ENCODE measurements at places on chromosomes 12 and 14.

DNA sequence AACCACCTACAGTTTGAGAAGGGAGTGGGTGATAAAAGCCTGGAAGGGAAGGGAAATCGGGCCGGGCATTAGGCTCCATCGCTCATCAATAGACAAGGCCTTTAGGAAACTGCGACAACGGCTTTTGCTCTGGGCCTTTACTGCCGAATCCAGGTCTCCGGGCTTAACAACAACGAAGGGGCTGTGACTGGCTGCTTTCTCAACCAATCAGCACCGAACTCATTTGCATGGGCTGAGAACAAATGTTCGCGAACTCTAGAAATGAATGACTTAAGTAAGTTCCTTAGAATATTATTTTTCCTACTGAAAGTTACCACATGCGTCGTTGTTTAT, 261 bp upstream of the RNU7-1 start:
- DNase-seq = peak; percentile 94

DNA sequence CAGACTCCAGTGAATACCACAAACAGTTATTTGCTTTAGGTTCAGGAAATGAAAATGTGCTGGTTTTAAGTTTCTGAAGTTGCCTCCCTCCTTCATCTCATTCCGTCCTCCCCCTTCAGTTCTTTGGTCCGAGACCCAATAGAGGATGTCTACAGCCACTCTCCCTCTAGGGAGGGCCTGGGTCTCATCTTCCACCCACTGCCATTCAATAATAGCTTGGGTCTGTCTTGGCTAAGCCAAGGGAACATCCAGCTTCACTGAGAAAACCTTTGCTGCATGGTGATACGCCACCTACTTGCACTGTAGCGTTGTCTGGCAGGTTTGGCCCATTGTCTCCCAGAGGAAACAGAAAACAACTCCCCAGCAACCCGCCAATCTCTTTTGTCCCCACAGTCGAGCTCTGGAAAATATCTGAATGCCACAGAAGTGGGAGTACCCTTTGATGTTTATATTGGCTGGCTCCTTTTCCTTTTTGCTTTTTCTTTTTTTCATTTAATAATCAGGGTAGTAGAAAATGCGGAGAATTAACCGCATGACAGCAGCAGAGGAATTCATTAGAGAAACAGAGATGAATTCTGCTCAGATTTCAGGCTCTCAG, 380.1 kb downstream of the RAD51B start:
- no peak for DNase-seq

- DNase-seq = no peak
These were observed 85.8 kb downstream of the LLPH start for GRCh38 chr12:66044731-66045130.

- no peak for DNase-seq
These were observed 73.9 kb downstream of the HSD17B6 start for GRCh38 chr12:56836800-56837663.

DNA sequence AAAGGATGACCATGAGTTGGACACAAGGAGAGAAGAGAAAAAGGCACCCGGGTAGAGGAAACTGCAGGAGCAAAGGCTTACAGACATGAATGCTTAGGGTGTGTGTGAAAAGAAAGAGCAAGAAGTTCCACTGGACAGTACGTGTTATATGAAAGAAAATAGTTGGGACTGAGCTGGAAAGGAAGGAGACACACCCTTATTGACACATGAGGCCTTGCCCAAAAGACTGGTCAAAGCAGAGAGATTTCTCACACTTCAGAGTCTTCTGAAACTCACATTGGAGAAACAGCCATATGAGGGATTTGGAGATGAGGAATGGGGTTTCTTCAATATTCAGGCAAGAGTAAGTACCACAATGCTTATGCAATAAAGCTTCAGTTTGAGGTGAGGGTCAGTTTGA, 56.0 kb downstream of the TTC9 start:
- DNase-seq = no peak

- peak; percentile 50 for DNase-seq
These were observed 23.0 kb upstream of the TC2N start for GRCh38 chr14:91890291-91890749.

DNA sequence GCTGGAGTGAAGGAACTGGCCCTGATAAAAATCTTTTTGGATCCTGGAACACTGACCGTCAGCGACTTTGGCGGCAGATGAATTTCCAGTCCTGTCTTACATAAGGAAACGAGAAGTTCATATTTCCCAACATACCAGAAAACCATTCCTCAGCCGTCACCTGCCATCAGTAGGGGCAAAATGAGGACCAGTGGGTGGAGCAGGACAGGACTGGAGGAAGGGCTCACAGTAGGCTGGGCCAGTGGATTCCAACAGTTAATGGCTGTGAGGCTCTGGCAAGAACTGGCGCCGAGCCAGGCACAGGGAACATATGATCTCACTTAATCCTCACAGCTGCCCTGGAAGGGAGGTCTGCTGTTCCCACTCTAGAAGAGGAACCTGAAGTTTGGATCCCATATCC, 67.2 kb upstream of the FAM181A start:
- DNase-seq = no peak

DNA sequence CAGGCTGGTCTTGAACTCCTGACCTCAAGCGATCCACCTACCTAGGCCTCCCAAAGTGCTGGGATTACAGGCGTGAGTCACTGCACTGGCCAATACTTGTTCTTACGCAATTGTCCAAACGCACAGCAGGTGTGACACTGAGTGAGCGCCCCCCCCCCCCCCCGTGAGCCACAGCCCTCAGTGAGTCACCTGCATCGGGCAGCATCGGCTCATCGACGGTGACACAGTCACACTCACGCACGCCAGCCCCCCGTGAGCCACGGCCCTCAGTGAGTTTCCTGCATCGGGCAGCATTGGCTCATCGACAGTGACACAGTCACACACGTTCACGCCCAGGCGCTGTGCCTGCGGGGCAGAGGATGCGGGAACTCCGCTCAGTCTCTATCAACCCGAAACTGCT, 42.5 kb downstream of the GALNT9 start:
- no peak for DNase-seq

DNA sequence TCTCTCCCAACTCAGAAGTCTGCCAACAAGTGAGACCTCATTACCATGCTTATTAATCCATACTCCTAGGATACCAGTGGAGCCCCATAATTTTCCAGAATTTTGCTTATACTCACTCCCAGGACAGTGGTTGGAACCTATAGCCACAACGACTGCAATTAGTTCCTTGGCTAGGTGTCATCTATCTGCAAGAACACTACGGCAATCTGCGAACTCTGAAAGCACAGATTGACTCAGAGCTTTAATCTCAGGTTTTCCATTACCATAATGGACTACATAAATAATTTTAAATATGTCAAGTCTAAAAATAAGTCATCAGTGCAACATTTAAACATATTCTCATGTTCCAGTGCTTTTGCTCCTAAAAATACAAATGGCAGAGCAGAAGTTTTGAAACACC, 33.4 kb downstream of the TMTC3 start:
- no peak for DNase-seq
